CD4-positive, alpha-beta T cell treated with Interleukin-17A for 4 hours (primary cell): ENCODE measurements at places on chromosomes 2 and 18.

DNA sequence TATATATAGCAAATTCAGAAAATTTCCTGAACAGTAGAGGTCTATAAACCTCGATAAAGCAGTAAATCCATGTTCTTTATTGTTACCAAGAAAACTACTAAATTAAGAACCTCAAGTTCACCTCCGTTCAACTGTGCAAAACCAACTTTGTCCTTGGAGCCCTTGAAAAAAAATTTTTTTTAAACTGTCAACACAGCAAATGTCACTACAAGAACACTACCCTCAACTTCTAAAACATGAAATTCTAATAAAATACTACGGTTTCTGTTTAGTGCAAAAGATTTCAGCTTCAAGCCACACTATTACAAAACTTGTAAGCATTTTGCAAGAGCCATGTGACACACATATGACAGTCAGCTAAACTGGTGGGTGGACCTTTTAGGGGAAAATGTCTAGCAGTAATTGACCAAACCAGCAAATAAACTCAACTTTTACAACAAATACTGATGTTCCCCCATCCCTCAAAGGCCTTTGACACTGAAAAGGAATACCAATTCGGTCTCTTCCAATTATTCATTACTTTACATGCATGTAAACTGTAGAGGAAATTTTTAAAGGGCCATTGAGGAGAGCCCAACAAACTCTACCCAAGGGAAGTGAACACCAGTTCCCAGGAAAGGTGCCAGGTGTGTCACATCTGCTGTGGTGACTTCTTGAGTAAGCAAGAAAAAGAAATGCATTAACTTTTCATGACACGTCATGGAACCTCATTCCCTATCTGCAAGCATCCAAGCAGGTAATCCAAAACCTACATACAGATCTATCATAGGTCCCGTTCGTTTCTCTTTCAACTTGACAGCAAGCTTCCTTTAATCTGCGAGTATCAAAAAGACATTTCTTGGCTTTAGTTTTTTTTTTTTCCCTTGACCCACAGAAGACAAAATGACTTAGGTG is 1.4 kb downstream of the RAB1A start:
- no peak for DNase-seq

DNA sequence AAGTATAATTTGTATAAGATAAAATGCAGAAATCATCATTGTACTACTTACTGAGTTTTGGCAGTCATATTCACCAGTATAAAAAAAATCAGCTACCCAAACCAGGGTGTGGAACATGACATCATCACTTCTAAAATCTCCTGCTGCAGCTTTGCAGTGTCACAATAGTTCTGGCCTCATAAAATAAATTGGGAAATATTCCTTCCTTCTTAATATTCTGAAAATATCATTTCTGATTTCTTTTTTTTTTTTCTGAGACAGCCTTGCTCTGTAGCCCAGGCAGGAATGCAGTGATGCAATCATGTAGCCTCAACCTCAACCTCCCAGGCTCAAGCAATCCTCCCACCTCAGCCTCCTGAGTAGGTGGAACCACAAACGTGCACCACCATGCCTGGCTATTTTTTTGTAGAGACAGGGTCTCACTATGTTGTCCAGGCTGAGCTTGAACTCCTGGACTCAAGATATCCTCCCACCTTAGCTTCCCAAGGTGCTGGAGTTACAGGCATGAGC is 101.4 kb downstream of the TMEM18 start:
- no peak for DNase-seq

- no peak for DNase-seq
These were observed 120.4 kb downstream of the L3MBTL4 start for GRCh38 chr18:6294148-6294784.

GRCh38 chr18:335733-336132 is 67.9 kb upstream of the THOC1 start:
- no peak for DNase-seq

GRCh38 chr2:174846218-174846617 is 81.9 kb upstream of the CHRNA1 start:
- DNase-seq, result no peak

DNA sequence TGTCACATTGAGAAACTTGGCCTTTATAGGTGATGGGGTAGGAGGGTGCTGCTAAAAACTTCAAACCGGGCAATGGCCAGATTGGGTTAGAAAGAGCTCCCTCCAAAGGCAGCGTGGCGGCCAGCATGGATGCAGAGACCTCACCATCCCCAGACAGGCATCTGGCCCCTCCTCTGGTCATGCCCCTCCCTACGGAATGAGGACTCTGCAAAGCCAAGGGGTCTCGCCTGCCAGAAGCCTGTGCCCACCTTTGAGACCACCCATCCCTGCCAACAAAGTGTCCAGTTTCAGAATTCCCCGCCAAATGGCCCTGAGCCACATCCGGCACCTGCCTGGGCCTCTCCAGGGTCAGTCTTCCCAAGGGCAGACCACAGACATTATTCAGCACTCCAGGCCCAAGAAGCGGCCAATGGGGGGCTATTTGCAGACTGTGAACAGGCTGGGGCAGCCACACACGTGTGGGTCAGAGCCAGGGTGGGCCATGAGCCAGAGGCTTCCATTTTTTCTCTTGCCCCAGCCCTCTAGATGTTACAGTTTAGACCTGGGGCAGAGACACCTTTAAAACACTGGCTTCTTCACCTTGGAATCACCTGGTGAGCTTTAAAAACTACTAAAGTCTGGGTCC is 4.2 kb upstream of the ATP6V1B1 start:
- no peak for DNase-seq

- DNase-seq, result no peak
These were observed 46.7 kb downstream of the PLA2R1 start for GRCh38 chr2:160015746-160016145.

DNA sequence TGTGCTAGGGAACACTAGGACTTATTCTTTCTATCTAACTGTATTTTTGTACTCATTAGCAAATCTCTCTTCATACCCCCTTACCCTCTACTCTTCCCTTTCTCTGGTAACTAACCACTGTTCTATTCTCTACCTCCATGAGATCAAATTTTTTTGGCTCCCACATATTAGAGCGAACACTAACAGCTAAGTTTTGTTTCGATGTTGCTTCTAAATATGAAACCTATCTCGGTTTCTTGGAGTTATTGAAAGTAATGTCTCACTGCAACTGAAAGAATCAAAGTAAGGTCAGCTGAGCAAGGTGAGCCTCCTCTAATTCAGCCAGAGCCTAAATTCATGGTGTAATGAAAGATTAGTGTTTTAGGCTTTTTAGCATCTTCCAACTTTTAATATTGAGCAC is 957.6 kb downstream of the CPS1 start:
- DNase-seq, result no peak
